ENCODE measurements at places on chromosomes 7 and 10.

DNA sequence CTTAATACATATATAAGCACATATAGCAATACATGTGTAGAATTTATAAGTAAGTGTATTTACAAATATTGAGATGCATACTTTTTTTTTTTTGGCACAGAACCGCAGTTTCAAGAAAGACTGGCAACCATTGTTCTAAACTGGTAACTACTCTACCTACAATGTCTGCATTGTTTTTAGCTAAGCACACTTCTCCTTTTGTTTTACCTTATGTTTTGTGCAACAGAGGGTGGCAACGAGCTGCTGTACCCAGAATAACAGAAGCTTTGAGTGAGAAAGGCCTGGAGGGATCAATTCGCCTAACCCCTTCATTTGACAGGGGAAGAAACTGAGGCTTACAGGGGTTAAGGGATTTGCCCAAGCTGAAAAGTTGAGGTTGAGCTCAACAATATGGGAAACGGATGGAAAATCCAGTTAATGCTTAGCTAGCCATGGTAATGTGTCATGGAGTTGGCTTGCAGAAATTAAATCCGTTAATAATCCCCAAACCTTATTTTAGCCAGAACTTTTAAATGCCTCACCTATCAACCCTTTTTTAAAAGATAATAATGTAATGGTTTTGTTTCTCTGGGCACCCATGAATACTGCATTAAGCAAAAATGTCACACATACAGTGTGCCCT, 25.5 kb downstream of the FZD1 start:
- DNase-seq, result no peak

DNA sequence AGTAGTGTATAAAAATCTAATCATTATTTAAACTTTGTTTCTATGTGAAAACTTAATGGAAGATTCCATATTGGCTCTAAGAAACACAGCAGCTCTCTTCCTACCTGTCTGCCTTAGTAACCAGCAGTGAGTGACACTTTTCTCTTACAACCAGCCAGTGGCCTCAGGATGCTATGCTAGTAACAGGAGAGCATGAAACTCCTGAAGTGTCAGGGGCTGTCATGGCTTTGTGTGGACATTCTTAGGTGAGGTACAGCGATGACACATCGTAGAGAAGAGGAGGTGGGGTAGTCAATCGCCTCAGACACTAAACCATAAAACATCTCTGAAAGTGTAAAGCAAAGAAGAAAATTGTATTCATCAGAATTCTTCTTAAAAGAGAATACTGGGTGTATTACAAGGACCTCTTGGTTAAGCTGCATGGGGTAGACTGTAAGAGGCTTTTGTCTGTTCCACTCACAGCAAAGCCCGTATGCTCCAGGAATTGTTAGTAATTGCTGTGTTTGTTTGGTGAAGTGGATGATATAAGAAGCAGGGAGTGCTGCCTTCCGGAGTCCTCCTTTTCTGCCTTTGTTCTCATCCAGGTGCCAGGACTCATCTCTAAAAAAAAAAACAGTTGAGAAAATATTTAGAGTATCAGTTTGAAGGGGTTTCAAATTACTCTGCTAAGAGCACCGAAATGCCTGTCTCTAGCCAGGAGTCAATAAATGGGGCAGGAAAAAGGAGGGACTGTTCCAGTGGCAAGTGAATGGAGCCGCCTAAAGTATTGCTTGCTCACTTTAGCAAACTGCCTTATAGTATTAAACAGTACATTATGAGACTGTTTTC, 518.8 kb downstream of the CNTNAP2 start:
- no peak for DNase-seq

DNA sequence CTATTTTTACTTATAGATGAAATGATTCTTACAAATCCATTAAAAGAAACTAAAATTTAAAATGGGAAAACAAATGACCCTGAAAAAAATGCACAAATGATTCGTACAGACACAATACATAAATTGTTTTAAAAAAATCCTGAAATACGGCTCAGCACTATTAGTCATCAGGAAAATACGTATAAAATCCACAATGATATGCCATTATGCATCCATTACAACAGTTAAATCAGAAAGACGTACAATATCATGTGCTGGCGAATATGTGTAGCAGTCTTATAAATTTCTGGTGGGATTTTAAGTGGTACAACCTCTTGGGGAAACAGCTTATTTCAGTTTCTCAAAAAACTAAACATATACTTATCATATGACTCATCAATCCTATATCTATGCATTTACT, 600.1 kb upstream of the STEAP1 start:
- no peak for DNase-seq

GRCh38 chr7:46452561-46453135, 531.6 kb upstream of the IGFBP3 start:
- no peak for DNase-seq

DNA sequence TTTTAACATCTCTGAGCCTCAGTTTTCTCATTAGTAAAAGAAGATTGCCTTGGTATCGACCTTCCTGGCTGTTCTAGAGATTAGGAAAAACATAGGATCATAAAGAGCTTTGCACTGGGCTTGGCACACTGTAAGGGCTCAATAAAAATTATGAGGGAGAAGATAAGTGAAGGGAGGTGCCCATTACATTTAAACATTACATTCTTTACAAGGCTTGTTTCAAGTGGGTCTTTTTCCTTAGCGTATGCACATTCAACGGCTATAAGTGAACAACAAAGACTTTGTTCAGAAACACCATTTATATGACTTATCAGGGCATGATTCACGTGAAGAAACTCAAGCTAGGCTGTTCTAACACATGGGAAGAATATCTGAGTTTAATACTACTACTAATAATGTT, 351.9 kb upstream of the NPVF start:
- no peak for DNase-seq

DNA sequence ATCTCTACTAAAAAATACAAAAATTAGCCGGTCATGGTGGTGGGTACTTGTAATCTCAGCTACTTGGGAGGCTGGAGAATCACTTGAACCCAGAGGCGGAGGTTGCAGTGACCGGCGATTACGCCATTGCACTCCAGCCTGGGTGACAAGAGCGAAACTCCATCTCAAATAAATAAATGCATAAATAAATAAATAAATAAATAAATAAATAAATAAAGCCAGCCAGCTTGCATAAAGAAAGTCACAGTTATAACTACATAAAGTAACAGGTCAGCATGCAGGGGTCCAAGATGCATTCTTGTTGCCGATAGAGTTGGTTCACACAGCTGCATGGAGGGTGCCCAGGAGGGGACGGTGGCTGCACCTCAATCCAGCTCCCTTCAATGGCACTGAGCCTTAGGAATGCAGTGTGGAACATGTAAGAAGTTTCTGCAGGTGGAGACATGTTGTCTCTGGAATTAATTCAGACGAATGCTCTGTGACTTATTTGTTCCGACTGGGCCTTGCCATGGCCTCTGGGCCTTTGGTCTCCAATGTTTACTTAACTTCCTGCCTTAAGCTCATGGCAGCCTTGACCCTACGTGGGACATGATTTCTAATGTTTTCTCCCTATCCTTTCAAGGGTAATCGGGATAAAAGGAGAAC, 159.6 kb upstream of the PRKCQ start:
- DNase-seq, result no peak

- no peak for DNase-seq
Observed at GRCh38 chr7:18903695-18904094, 213.7 kb downstream of the TWIST1 start.

GRCh38 chr7:41696323-41696916, 6.5 kb downstream of the INHBA start:
- peak; percentile 89 for DNase-seq

- peak; percentile 4 for DNase-seq
Observed at GRCh38 chr7:157612664-157613561, 276.1 kb downstream of the DNAJB6 start.

- DNase-seq, result no peak
Observed at GRCh38 chr10:68461032-68461431, 10.7 kb downstream of the DNA2 start.

GRCh38 chr10:82890573-82890972, 1015.6 kb downstream of the NRG3 start:
- no peak for DNase-seq

- DNase-seq, result peak; percentile 3
Observed at GRCh38 chr7:42180806-42181205, 56.2 kb downstream of the GLI3 start.

DNA sequence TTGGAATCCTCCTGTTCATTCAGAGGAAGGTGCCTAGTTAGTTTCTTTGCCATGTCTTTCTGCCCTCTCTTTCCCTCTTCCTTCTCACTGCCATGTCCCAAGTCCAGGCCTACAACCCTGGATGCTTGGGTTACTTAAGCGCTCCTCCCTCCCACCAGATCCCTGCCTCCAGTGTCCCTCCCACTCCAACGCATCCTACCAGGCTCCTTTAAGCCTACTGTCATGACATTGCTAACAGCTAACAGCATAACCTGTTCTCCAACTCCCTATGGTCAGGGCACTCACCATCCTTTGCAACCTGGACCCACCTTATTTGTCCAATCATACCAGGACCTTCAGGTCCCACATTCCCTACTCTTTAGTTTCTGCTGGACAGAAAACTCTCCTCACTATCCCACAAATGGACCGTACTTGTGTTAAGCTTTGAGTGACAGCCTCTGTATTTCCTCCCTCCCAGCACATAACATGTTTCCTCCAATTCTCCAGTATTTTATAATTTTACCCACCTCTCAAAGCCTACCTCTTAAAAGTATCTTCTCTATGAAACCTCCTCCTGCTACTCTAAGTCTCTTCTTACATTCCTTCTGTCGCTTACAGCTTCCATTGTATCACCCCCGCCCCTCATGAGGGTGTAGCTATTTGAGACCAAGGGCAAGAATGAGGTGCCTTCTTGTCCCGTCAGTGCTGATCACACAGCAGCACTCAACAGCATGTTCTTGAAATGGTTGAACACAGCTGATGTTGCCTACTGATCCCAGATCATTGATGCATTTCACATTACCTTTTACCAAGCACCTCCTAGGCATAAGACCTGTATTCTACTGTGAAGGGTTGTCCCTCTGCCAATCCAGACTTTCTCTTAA, 1.7 kb downstream of the BLNK start:
- DNase-seq, result no peak

Measured in astrocyte of the spinal cord (primary cell).